NB4 (cell line): ENCODE measurements at places on chromosomes 2 and 18.

DNA sequence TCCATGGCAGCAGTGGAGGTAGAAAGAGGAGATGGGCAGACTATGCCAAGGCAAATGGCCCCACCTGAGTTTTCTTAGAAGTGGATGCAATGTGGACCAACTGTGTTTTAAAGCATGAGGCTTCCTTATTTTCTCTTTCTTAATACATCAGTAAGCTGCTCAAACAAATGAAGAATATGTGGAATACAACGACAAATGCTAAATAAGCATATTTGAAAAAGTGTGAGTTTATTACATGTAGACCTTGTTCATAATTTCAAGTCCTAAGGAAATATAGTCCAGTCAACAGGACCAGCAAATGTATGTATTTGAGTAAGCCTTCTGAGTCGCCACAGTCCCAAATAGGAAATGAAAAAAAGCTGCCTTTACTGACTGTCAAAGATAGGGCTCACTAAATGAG, 177.8 kb downstream of the PRPF40A start:
- DNase-seq, result no peak

DNA sequence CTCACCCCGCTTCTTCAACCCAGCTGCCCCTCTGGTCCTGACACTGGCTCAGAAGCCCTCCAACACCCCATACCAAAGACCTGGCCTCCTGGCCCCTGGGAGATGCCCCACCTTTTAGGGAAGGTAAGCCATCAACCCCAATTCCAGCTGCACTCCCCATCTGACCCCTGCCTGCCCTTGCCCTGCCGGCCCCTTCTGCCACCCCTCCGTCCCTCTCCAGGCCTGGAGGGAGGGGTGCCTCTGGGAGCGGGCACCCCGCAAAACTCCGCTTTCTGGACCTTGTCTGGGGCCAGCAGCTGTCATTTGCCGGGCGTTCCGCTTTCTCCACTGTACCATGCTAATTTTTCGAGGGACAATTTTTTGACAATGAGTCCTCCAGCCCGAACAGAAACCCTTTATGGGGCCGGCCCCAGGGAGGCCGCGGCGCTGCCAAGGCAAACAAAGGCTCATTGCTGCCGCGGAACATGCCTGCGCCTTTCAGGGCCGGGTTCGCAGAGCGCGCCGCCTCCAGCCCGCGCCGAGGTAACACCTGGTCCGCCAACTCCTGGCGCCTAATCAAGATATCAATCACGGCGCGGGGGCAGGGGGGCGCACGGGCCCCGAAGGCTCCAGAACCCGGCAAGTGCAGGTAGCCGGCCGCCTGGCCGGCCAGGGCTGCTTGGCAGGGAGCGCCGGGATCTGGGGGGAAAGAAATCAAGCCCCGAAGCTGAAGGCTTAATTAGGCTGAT, 96.0 kb downstream of the INHBB start:
- no peak for DNase-seq

DNA sequence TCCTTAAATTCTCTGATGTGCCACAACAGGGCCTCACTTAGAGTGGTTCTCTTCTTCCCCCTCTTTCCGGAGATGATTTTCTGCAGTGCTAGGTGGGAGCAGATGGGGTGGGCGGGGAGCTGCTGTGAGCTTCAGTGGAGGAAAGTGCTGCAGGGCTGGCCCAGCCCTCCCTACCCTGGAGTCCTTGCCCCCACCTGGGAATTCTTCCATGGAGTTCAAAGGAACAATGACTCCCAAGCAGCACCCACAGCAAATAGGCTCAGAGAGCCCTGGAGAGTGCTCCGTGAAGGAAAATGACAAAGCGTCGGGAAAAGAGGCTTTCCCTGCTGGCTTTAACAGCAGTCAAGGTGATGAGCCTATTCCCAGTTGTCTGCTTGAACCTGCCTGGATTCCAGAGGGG, 28.8 kb downstream of the LOXHD1 start:
- DNase-seq, result no peak

- DNase-seq, result no peak
Measured at GRCh38 chr2:25363733-25364132, 22.0 kb upstream of the DNMT3A start.

DNA sequence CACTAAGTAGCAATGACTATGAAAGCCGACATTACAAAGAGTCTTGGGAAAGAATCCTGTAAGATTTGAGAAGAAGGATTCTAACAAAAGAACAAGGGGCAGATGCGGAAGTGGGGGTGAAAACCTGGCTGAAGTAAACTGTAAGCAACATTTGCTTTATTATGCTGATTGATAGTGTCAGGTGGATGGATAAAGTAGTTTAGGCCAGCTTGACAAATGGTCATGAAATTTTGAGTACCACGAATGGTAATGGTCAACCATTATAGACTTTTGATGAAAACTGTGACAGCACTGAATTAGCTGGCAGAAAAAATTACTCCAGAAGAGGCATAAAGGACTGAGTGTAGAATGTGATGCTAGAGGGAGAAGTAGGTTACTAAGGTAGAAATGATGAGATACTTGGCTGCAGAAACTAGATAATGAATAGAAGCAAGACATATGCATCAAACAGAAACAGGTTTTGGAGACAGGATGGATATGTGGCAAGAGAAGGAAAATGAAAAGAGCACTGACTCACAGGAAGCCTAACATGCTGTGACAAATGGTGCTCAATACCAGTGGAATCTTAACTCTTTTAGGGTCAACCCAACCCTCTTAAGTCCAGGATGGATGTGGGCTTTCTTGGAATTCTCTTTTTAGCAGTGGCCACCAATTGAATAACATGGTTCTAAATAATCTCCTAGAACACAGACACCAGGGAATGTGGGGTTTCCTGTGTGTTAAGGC, 6.8 kb downstream of the THUMPD2 start:
- no peak for DNase-seq

GRCh38 chr2:26382564-26382963, 19.2 kb upstream of the DRC1 start:
- no peak for DNase-seq

DNA sequence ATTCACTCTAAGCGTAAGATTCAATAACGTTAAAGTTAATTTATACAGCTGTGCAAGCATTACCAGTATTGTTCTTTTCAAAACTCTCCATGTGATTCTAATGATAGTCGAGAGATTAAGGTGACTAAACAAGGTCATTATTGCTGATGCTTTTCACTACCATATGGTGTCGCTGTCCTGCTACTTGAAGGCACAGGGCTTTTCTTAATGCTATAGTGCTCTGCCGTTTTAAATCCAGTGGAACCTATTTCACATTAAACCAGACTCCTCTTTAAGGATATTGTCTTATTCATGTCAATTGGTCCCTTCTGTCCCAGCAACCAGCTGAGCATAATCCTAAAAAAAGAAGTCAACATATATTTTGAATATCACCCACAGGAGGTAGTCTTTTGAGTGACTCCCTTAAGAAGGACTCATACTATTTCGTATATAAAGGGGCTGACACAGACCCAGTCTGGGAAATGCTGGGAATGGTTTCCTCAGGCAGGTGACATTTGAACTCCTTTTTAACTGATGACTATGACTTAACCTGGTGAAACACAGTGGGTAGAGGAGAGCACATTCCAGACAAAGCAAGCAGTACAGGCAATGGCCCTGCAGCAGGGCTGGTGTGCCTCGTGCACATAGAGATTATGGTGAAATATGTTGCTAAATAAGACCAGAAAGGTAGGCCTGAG, 53.9 kb upstream of the CYTIP start:
- DNase-seq, result peak; percentile 53

GRCh38 chr2:102932501-102932900, 170.7 kb downstream of the TMEM182 start:
- no peak for DNase-seq
